Peyer's patch (tissue), 4 donors: ENCODE measurements at places on chromosomes 5 and 9. TPM values are rescaled to one million over a fixed set of nuclear protein-coding genes. Genes with fewer than 3 reads are reported as not detected.

DNA sequence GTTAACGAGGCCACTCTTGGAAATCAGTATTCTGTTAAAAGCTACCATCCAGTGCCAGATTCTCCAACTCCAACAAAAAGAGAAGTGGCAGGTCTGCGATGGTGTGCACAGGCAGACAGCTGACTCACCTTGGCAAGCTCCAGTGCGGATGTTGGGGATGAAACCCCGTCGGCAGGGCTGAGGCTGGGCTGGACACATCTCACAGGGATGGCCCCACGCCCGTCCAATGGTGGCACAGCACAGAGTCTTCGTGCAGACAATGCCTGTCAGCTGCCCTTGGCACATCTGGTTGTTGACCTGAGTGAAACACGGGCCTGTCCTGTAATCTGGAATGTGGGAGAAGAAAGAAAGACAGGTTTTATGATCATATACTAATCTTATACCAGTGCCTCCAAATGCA lies 73.4 kb downstream of the FBN2 start:
- DNase-seq: no peak

DNA sequence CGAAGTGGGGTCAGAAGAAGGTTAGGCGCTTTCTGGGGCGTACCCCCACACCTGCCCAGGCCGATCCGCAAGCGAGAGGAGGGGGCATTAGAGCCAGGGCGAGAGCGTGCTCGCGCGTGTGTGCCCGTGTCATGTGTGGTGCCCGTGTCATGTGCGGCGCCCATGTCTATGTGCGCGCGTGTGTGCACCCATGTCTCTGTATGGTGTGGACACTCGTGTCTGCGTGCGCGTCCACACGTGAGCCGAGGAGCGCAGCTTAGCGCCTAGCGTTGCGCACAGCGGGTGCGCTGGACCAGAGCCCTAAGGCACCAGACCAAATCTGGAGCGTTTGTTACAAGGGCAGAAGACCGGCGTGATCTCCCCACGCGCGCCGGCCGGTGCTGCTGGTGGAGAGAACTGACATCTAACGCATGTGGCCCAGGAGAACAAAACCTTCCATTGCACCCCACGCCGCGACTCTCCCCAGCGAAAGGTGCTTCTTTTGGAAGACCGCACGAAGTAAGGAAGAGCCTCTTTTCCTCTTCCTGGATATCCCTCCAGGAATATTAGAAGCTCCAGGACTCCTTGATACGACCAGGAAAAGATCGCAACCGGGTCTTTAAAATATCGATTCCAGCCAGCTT lies 644 bp downstream of the NIM1K start:
- no peak for DNase-seq

GRCh38 chr9:133184971-133185370 lies 21.3 kb upstream of the GBGT1 start:
- DNase-seq: no peak

The SH2D3C gene
- 3.7 TPM for total RNA-seq
